ENCODE measurements at places on chromosomes 1 and 21.
A peak's percentile ranks its signal among the peaks of the same experiment; 100 is the strongest.

GRCh38 chr1:215226757-215227156, 144.2 kb downstream of the KCNK2 start:
- no peak for DNase-seq
- H3K27ac ChIP-seq: no peak overlapping the region
- H3K27me3 ChIP-seq: no peaks in the 10 kb centered on the region
- H3K4me1 ChIP-seq: no peaks in the 10 kb centered on the region

DNA sequence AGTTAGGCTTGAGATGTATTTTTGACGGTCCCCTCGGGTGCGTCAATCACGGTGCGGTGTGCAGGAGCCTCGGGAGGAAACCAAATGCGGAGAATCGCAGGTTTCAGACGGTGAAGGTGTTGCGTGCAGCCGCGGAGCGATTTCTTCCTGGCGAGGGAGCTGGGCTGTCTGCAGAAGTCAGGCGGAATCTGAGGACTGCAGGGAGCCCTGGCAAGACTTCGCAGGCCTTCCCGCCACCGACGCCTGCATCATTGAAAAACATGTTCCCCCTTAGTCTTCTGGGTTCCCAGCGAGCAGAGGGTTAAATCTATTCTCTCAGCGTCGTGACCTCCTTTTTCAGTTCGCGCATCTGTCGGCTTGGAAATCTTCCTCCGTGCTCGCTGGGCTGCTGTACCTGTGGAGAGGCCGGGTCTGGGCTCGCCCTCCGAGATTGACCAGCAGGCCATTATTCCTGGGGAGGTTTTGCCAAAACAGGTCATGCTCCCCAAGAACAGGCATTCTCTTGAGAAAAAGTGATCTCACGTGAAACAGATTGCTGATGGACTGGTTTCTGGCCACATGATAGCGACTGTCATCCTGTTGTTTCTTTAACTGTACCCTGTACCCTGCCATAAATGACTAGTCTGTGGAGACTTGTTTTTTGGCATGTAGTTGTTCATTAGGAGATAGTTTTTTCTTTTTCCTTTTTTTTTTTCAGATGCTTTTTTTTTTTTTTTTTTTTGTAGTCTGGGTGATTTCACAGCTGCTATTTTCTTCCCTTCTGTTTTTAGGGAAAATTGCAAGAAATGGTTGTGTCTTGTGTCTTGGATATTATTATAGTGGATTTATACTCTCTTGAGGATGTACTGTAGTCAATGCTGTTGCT, 894 bp downstream of the EPB41 start:
- no peaks in the 10 kb centered on the region for H3K36me3 ChIP-seq
- H3K27ac ChIP-seq: peak overlapping the region; percentile 84
- H3K27me3 ChIP-seq: no peaks in the 10 kb centered on the region
- peak; percentile 82 for DNase-seq

DNA sequence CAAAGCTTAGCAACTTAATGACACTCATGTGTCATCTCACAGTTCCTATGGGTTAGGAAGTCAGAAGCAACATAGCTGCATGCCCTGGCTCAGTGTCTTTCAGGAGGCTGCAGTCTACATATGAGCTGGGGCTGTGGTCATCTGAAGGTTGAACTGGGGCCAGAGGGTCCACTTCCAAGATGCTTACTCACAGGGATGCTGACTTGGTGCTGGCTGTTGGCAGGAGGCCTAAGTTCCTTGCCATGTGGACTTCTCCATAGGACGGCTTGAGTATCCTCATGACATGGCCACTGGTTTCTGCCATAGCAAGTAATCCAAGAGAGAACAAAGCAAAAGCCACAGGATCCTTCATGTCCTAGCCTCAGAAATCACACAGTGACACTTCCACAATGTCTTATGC, 12.1 kb upstream of the FAM43B start:
- DNase-seq: no peak
- no peaks in the 10 kb centered on the region for H3K4me1 ChIP-seq
- H3K36me3 ChIP-seq: no peaks in the 10 kb centered on the region
- no peaks in the 10 kb centered on the region for H3K27me3 ChIP-seq

- H3K27me3 ChIP-seq: no peaks in the 10 kb centered on the region
- no peaks in the 10 kb centered on the region for H3K36me3 ChIP-seq
- H3K4me1 ChIP-seq: no peaks in the 10 kb centered on the region
Measured at GRCh38 chr21:45256912-45257672, 30.6 kb downstream of the POFUT2 start.

GRCh38 chr1:15355968-15356625, 53.6 kb upstream of the EFHD2 start:
- no peak overlapping the region for H3K4me3 ChIP-seq

- DNase-seq: no peak
- H3K4me1 ChIP-seq: no peaks in the 10 kb centered on the region
- H3K36me3 ChIP-seq: no peaks in the 10 kb centered on the region
- no peak overlapping the region for H3K4me3 ChIP-seq
- no peaks in the 10 kb centered on the region for H3K27me3 ChIP-seq
Measured at GRCh38 chr1:29394521-29395225, 158.4 kb downstream of the PTPRU start.

DNA sequence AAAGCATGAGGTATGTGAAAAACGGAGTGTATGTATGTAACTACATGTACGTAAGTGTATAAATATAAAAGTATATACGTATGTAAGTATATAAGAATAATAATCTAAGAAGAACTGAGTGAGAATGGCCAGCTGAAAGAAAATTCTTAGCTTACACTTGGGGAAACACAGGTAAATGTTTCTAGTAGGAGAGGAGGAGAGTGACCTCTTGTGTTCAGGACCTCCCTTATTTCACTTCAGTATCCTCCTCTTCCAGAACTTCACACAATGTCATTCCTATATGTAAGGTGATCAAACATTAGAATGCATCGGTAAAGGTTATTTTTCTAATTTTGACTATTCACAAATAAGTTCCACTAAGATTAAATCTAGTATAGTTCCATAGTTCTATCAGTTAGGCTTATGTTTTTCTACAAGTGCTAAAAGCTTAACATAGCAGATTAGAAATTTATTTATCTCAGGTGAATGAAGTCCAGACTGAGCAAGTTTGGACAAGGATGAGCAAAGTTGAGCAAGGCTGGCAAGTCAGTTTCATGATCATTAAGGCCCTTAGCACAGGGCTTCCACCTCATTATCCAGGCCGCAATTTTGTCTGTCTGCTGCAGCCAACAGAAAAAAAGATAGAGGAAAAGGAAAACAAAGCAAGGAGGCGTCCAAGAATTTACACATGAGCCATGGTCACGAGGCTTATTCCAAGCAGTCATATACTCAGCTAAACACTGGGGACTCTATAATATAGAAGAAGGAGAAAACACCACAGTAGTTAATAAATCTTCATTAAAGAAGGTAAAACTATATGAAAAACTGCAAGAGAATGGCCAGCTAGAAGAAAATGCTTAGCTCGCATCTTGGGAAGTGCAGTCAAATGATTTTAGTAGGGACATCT, 7.1 kb upstream of the MROH9 start:
- H3K4me1 ChIP-seq: no peaks in the 10 kb centered on the region
- no peak overlapping the region for H3K27ac ChIP-seq
- DNase-seq: peak; percentile 11
- no peaks in the 10 kb centered on the region for H3K27me3 ChIP-seq

GRCh38 chr1:232012773-232013386, 386.3 kb downstream of the DISC1 start:
- no peak overlapping the region for H3K4me3 ChIP-seq
- no peak for DNase-seq
- no peaks in the 10 kb centered on the region for H3K36me3 ChIP-seq
- peaks cover 21% of the 10 kb centered on the region for H3K4me1 ChIP-seq
- no peaks in the 10 kb centered on the region for H3K27me3 ChIP-seq
- no peak overlapping the region for H3K27ac ChIP-seq

GRCh38 chr1:53112271-53112774, 30.1 kb downstream of the SLC1A7 start:
- H3K36me3 ChIP-seq: no peaks in the 10 kb centered on the region
- no peak overlapping the region for H3K4me3 ChIP-seq
- peak; percentile 80 for DNase-seq
- no peak overlapping the region for H3K27ac ChIP-seq
- peaks cover 5% of the 10 kb centered on the region for H3K4me1 ChIP-seq

GRCh38 chr1:92990828-92991227, 29.6 kb upstream of the DIPK1A start:
- no peaks in the 10 kb centered on the region for H3K36me3 ChIP-seq
- H3K4me1 ChIP-seq: no peaks in the 10 kb centered on the region
- H3K27me3 ChIP-seq: no peaks in the 10 kb centered on the region
- H3K4me3 ChIP-seq: no peak overlapping the region

- no peaks in the 10 kb centered on the region for H3K36me3 ChIP-seq
- H3K4me3 ChIP-seq: no peak overlapping the region
- H3K27me3 ChIP-seq: no peaks in the 10 kb centered on the region
- H3K4me1 ChIP-seq: no peaks in the 10 kb centered on the region
Measured at GRCh38 chr1:190274721-190275120, 202.9 kb downstream of the BRINP3 start.

- H3K4me3 ChIP-seq: no peak overlapping the region
- H3K27me3 ChIP-seq: no peaks in the 10 kb centered on the region
- peaks cover 13% of the 10 kb centered on the region for H3K36me3 ChIP-seq
- H3K27ac ChIP-seq: no peak overlapping the region
- H3K4me1 ChIP-seq: peaks cover 4% of the 10 kb centered on the region
- DNase-seq: no peak
Measured at GRCh38 chr1:150575518-150576366, 3.7 kb downstream of the MCL1 start.

- DNase-seq: no peak
- H3K36me3 ChIP-seq: no peaks in the 10 kb centered on the region
- no peaks in the 10 kb centered on the region for H3K4me1 ChIP-seq
- H3K4me3 ChIP-seq: no peak overlapping the region
- no peak overlapping the region for H3K27ac ChIP-seq
Measured at GRCh38 chr1:89790592-89790991, 30.2 kb upstream of the LRRC8D start.

GRCh38 chr1:84603223-84603622, 29.0 kb upstream of the CTBS start:
- DNase-seq: peak; percentile 83
- peak overlapping the region; percentile 82 for H3K27ac ChIP-seq
- H3K27me3 ChIP-seq: no peaks in the 10 kb centered on the region
- no peaks in the 10 kb centered on the region for H3K36me3 ChIP-seq

- H3K27me3 ChIP-seq: no peaks in the 10 kb centered on the region
- H3K36me3 ChIP-seq: no peaks in the 10 kb centered on the region
- DNase-seq: no peak
- H3K4me1 ChIP-seq: peaks cover 2% of the 10 kb centered on the region
- H3K27ac ChIP-seq: no peak overlapping the region
- H3K4me3 ChIP-seq: no peak overlapping the region
Measured at GRCh38 chr1:209319057-209319432, 264.5 kb upstream of the CAMK1G start.

DNA sequence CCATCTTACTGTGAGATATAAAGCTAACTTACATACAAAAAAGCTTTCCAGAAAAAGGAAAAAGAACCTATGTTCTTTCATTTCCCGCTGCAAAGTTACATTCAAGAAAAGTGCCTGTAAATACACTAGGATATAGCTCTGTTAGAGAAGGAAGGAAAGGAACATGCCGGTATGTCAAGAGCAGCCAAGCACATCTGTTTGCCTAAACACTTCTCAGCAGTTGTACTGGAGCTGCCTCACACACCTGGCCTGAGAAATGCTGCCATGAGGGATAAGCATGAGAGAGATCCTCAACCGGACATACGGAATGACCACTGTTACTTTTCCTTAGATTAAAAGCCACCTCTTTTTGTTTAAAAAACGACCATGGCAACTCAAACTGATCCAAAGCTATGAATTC, 189.7 kb downstream of the RERE start:
- H3K4me1 ChIP-seq: peaks cover 7% of the 10 kb centered on the region
- no peaks in the 10 kb centered on the region for H3K36me3 ChIP-seq
- no peaks in the 10 kb centered on the region for H3K27me3 ChIP-seq
- no peak overlapping the region for H3K4me3 ChIP-seq
- no peak for DNase-seq
- no peak overlapping the region for H3K27ac ChIP-seq

- H3K27me3 ChIP-seq: no peaks in the 10 kb centered on the region
- peak overlapping the region; percentile 28 for H3K27ac ChIP-seq
- peak; percentile 58 for DNase-seq
- H3K36me3 ChIP-seq: no peaks in the 10 kb centered on the region
Measured at GRCh38 chr1:59641836-59642235, 172.9 kb upstream of the HOOK1 start.

- no peaks in the 10 kb centered on the region for H3K27me3 ChIP-seq
- no peak within 1 kb of the TSS for H3K27ac ChIP-seq
- no peak for DNase-seq
- H3K36me3 ChIP-seq: no peaks in the 10 kb centered on the region
- H3K4me3 ChIP-seq: no peak within 1 kb of the TSS
Measured at GRCh38 chr1:153540394-153541361, at the start of gene S100A5. Gene S100A5 (minus strand): TSS chr1:153540934. CDS start chr1:153540191, 743 bp downstream.

DNA sequence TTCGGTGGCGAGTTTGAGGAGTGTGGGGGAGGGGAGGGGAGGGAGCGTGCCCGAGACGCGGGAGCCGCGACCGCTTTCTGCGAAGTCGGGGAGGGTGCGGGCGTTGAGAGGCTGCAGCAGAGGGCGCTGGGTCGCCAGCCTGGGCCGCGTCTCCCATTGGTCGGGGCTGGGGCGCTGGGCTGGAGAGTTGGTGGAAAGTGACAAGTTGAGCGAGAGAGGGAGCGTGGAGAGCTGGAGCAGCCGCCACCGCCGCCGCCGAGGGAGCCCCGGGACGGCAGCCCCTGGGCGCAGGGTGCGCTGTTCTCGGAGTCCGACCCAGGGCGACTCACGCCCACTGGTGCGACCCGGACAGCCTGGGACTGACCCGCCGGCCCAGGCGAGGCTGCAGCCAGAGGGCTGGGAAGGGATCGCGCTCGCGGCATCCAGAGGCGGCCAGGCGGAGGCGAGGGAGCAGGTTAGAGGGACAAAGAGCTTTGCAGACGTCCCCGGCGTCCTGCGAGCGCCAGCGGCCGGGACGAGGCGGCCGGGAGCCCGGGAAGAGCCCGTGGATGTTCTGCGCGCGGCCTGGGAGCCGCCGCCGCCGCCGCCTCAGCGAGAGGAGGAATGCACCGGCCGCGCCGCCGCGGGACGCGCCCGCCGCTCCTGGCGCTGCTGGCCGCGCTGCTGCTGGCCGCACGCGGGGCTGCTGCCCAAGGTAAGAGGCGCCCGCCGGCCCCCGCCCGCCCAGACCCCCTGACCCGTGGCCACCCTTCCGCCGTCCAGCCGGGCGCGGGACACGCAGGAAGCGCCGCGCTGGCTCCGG, at the start of gene ROR1:
Gene ROR1 (plus strand): TSS at position 203 of the 802 bp plus-strand sequence.
- H3K4me1 ChIP-seq: peaks cover 5% of the 10 kb centered on the region
- DNase-seq: peak; percentile 94
- no peaks in the 10 kb centered on the region for H3K27me3 ChIP-seq

DNA sequence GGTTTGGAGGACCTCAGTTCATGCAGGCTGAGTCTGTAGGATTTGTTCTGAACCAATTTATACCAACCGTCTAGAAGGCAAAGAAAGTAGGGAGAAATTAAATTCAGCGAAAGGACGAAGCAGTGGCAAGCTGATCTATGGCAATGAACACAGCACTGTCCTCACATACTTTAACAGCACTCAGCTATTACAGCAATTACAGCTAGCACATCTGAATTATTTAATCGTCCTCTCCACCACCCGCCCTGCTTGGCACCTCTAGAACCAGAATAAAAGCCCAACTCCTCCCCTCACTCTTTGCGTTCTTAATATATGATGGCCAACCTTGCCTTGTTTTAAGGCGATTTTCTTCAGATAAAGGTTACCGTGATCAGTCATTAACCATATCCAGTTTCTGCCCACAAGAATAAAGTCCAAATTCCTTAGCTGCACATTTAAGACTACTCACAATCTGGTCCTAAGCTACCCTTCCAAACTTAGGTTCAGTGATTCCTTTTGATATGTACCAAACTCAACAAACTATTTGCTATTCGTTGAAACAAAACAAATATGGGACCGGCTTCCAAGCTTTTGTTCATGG, 169.4 kb upstream of the ESRRG start:
- DNase-seq: no peak
- no peak overlapping the region for H3K4me3 ChIP-seq
- no peak overlapping the region for H3K27ac ChIP-seq
- H3K27me3 ChIP-seq: no peaks in the 10 kb centered on the region
- H3K4me1 ChIP-seq: peaks cover 6% of the 10 kb centered on the region
- no peaks in the 10 kb centered on the region for H3K36me3 ChIP-seq

All from mesendoderm (in vitro differentiated cells).